SK-N-SH (cell line): ENCODE measurements at places on chromosomes 2 and 18.

DNA sequence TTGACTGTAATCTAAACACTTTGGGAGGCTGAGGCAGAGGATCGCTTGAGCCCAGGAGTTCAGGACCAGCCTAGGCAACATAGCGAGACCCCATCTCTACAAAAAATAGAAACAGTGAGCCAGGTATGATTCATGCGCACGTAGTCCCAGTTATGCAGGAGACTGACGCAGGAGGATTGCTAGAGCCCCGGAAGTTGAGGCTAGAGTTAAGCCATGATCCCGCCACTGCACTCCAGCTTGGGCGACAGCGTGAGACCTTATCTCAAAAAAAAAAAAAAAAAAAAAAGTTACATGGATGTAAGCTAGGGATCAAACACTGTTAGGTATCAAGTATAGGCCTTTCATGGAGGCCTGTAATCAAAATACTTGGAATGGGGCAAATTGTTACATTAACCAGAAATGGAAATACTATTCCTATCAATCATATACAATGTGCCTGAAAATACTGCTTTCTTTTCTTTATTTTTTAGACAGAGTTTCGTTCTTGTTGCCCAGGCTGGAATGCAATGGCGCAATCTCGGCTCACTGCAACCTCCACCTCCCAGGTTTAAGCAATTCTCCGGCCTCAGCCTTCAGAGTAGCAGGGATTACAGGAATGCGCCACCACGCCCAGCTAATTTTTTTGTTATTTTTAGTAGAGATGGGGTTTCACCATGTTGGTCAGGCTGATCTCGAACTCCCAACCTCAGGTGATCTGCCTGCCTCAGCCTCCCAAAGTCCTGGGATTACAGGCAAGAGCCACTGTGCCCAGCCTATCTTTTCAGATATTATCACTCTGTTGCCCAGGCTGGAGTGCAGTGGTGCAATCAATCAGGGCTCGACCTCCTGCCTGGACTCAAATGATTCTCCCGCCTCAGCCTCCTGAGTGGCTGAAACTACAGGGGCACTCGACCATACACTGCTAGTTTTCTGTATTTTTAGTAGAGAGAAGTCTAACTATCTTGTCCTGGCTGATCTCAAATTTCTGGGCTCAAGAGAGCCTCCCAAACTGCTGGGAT lies 27.2 kb downstream of the XPO1 start:
- peaks cover 16% of the 10 kb centered on the region for H3K36me3 ChIP-seq
- H3K27ac ChIP-seq: no peak overlapping the region
- H3K4me3 ChIP-seq: no peak overlapping the region

GRCh38 chr2:106749823-106750222 lies 136.1 kb downstream of the ST6GAL2 start:
- no peak for DNase-seq
- H3K4me3 ChIP-seq: no peak overlapping the region
- H3K36me3 ChIP-seq: no peaks in the 10 kb centered on the region
- H3K4me1 ChIP-seq: no peaks in the 10 kb centered on the region

DNA sequence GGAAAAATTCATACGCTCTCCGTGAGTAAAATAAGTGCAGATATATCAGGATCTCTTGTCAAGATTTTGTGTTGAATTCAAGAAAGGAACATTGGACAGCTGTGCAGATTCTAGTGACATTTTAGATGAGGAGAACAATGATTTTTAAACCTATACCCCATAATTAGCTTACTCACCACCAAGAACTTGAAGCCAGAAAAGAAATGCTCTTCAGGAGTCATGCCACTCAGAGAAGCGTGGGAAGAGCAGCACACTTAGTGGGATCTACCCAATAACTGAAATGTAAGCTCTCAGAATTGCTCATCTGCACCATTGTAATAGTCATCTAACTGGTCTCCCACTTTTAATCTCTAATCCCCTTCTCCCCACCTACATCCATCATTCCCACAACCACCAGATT lies 9.2 kb upstream of the ERMN start:
- H3K4me1 ChIP-seq: no peaks in the 10 kb centered on the region
- no peak for DNase-seq
- peaks cover 6% of the 10 kb centered on the region; the same call in 1 of the 2 replicates for H3K27me3 ChIP-seq
- no peak overlapping the region for H3K27ac ChIP-seq

DNA sequence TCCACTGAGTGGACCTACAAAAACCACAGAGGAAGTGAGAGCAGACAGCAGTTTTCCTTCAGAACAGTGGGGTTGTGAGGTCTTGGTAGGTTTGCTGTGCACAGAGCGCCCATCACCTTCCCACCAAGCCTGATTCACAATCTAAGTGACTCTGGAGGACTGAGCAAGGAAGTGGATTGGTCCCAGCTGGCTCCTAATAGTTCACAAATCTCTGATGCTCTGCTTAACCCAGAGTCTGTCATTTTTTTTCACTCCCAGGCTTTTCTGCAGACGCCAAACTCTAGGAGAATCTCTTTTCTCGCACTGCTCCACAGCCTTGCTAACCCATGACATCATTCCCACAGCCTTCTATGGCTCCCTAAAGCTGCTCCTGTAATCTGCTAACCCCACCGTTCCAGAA lies 280.4 kb downstream of the C1D start:
- no peak overlapping the region; the same call in 1 of the 2 replicates for H3K27ac ChIP-seq
- no peaks in the 10 kb centered on the region; the same call in 1 of the 2 replicates for H3K4me1 ChIP-seq
- no peak for DNase-seq
- H3K36me3 ChIP-seq: no peaks in the 10 kb centered on the region

DNA sequence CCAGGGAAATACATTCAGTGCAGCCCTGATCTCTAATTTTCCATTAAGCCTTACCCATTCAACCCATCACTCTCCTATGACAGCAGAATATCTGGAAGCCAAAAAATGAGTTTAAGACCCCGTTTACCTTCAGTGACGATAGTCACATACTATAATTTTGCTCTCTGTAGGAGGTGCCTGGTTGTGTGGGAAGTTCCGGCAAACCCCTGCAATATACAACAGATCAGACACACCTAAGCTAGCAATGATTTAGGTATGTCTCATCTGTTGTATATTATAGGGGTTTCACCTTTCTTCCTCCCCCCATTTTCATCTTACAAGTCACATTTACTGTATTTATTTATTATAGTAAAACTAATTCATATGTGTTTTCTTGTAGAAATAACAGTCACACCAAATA lies 101.7 kb downstream of the DOCK10 start:
- no peak overlapping the region for H3K4me3 ChIP-seq
- DNase-seq: no peak
- peaks cover 7% of the 10 kb centered on the region for H3K4me1 ChIP-seq
- H3K27me3 ChIP-seq: no peaks in the 10 kb centered on the region
- no peaks in the 10 kb centered on the region for H3K36me3 ChIP-seq
- H3K27ac ChIP-seq: no peak overlapping the region

- no peak for DNase-seq
- H3K4me3 ChIP-seq: no peak overlapping the region
- no peaks in the 10 kb centered on the region for H3K4me1 ChIP-seq
- no peak overlapping the region for H3K27ac ChIP-seq
- H3K36me3 ChIP-seq: no peaks in the 10 kb centered on the region
Measured at GRCh38 chr2:72027426-72028161, 120.1 kb downstream of the CYP26B1 start.

DNA sequence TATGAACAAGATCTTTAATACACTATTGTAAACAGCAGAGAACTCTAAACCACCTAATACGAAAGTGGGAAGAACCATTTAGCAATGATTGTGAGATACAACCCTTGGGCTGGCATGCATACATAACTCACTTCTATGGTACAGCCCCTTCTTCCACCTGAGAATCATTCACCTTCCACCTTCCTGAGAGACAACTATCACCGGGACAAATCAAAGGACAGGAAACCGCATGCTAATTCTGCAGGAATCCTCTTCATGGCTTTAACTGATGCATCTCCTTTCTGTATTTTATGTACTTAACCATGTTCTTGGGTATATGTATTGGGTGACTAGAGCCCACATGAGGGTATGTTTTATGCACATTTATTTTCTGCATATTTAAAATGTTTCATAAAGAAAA lies 123.2 kb downstream of the TRABD2A start:
- H3K27me3 ChIP-seq: no peaks in the 10 kb centered on the region
- no peak overlapping the region for H3K4me3 ChIP-seq
- no peak for DNase-seq
- no peaks in the 10 kb centered on the region for H3K4me1 ChIP-seq
- no peak overlapping the region for H3K27ac ChIP-seq

- no peak overlapping the region for H3K27ac ChIP-seq
- H3K4me1 ChIP-seq: no peaks in the 10 kb centered on the region
- no peak for DNase-seq
- H3K27me3 ChIP-seq: no peaks in the 10 kb centered on the region
- H3K36me3 ChIP-seq: no peaks in the 10 kb centered on the region
- no peak overlapping the region for H3K4me3 ChIP-seq
Measured at GRCh38 chr2:169513094-169513493, 3.6 kb downstream of the KLHL41 start.

DNA sequence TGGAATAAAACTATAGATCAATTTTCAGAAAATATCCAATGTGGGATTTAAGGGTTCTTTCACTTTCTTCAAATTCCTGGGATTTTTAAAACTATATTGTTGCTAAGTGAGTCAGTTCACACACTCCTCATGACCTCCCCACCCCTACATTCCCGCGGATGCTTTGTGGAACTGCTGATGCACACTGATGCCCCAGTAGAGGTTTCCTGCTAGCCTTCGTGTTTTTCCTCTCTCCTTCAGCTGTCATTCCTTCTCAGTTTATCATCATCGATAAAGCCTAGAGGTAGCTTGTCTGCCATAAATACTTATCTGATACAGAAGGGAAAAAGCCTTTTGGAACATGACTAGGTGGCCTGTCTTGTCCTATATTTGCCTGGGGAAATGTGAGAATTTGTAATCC lies 67.4 kb upstream of the GALNT5 start:
- H3K4me1 ChIP-seq: peaks cover 10% of the 10 kb centered on the region; the same call in 1 of the 2 replicates
- no peaks in the 10 kb centered on the region for H3K36me3 ChIP-seq
- H3K27ac ChIP-seq: no peak overlapping the region
- no peaks in the 10 kb centered on the region for H3K27me3 ChIP-seq
- DNase-seq: no peak
- no peak overlapping the region for H3K4me3 ChIP-seq

DNA sequence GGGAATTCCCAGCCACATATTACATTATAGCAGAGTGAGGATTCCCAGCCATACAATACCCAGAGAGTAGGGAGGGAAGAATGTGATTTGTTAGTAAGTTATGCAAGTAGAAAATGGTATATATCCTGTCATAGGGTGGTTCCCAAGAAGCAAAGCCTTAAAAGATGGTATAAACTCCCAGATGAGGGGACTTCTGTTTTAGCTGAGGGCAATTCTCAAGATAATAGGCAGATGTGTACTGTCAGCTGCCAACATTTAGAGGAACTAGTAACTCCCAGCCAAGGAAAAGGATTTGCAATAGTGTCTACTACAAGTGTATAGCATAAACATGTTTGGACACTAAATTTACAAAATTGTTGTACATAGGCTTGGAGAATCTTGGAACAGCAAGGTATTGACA lies 86.5 kb downstream of the XDH start:
- H3K27me3 ChIP-seq: no peaks in the 10 kb centered on the region
- H3K27ac ChIP-seq: no peak overlapping the region
- H3K4me1 ChIP-seq: peaks cover 14% of the 10 kb centered on the region
- DNase-seq: no peak
- no peaks in the 10 kb centered on the region for H3K36me3 ChIP-seq

DNA sequence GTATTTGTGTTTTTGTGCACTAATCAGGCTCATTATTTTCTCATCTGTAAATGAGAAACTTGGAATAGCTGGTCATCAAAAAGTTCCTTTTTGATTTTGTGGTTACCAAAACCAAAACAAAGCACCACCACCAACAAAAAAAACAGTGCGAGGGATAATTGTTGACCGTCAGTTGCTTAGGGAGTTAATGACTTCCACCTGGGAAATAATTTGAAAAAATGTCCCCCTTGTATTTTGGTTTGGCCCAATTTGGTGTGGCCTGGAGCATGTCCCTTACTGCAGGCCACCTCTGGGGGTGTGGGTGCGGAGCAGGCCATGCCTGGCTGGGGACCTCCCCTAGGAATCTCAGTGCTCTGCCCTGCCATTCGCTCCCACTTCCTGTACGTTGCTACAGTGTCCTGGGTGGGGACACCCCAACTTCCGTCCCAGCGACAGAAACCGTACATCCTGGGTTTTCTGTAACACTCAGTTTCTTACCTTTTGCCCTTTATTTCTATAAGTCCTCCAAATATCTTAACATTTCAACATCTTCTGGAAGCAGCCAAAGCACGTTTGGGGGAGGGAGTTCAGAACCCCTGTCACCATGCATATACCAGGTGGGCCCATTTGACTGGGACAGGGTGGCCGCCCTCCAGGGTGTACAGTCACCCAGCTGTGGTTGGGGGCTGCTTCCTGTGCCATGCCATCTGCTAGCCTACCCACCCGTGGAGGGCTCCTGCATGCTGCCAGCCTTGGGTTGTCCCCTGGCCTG lies 31.3 kb downstream of the NCK2 start:
- peaks cover 27% of the 10 kb centered on the region; the same call in 1 of the 2 replicates for H3K4me1 ChIP-seq
- no peaks in the 10 kb centered on the region for H3K27me3 ChIP-seq
- H3K36me3 ChIP-seq: no peaks in the 10 kb centered on the region
- no peak overlapping the region for H3K27ac ChIP-seq

DNA sequence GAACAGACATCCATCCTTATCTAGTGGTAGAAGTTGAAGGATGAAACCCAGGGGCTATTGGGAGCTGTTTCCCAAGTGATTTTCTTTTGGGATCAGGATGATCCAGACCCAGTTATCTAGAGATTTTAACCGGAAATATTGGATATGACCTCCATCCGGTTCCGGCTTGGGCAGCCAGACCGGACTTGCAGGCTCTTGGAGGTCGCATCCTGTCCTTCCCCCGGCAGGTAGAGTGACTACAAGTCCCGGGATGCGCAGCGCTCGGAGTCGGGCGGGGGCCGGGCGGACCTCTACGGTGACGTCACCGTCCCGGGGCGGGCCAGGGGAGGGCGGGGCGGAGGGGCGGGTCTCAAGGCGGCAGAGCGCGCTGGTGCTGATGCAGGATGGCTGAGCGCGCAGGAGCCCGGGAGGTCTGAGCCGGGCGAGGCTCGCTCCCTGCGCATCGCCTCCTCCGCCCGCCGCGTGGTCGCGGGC lies at the start of gene KIF5C:
Gene KIF5C, plus strand, starts transcription at position 360 of the 474 bp plus-strand sequence. CDS start 391 bp downstream, outside the sequence.
- peaks cover 9% of the 10 kb centered on the region; the same call in 1 of the 2 replicates for H3K4me1 ChIP-seq
- DNase-seq: peak; percentile 96
- H3K36me3 ChIP-seq: no peaks in the 10 kb centered on the region

- no peaks in the 10 kb centered on the region for H3K27me3 ChIP-seq
- H3K36me3 ChIP-seq: no peaks in the 10 kb centered on the region
- no peaks in the 10 kb centered on the region; the same call in 1 of the 2 replicates for H3K4me1 ChIP-seq
- DNase-seq: no peak
- H3K4me3 ChIP-seq: no peak overlapping the region
- H3K27ac ChIP-seq: no peak overlapping the region
Measured at GRCh38 chr2:238459081-238459629, 32.4 kb downstream of the ASB1 start.

DNA sequence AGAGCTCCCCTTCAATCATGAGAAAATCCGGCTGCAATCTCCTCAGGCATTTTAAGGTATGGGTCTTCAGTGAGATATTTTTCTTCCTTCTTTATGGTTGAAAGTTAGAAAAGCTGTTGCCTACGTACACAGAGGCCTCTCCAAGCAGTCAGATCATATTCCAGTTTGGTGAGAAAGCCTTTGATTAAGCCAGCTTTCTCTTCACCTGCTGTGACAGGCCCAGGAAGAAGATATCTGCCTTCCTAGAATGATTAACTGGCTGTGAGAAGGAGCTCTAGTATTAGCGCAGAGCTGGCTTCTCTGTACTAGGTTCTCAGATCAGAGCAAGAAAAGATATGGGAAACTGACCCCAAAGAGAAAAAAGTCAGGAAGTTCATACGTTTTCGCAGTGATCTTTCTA lies 585.0 kb upstream of the CHAC2 start:
- H3K27me3 ChIP-seq: peaks cover 14% of the 10 kb centered on the region; the same call in 1 of the 2 replicates
- no peaks in the 10 kb centered on the region for H3K4me1 ChIP-seq
- no peak for DNase-seq
- no peaks in the 10 kb centered on the region for H3K36me3 ChIP-seq
